ENCODE measurements at places on chromosomes 1 and 21.

DNA sequence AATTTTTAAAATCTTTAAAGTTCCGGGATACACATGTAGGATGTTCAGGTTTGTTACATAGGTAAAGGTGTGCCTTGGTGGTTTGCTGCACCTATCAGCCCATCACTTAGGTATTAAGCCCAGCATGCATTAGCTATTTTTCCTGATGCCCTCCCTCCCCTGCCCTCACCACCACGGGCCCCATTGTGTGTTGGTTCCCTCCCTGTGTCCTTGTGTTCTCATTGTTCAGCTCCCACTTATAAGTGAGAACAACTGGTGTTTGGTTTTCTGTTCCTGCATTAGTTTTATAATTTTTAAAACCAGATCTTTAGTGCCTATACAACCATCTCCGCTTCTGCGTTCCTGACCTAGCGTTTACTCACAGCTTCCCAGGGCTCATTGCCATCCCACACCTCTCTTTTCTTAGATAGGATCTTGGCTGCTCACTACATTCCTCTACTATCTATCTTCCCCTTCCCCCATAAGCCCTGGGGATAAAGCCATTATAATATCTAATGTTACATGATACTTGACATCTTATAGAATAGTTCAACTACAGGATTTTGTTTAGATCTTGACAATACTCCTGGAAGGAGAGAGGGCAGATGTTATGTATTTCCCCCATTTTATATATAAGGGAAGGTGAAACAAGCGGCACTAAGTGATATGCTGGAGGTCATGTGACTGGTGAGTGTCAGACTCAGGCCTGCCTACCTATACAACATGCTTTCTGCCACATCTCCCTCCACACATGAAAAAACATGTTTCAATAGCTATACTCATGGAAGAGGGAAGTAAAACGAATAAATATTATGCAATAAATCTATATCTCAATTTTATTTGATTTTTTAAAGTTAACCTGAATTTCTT lies 52.3 kb upstream of the DNAJC6 start:
- peak overlapping the region; percentile 40 for H3K4me3 ChIP-seq
- DNase-seq = no peak
- no peaks in the 10 kb centered on the region for H3K36me3 ChIP-seq
- H3K27ac ChIP-seq = peak overlapping the region; percentile 59
- H3K4me1 ChIP-seq = peaks cover 28% of the 10 kb centered on the region

DNA sequence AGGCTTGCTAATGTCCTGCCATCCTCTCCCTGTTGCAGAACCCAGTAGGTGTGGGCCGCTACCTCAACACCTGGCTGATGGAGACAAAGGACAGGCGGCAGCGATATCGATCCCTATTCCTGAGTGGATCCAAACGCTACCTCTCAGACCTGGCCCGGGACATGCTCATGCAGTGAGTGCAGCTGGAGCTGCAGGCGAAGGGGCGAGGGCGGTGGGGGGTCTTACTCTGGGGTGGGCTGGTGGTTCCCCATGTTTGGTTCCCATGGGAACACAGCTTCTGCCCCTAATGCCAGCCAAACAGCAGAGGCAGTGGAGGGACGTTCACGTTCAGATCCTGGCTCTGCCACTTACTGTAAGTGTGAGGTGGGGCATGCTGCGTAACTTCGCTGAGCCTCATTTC lies 15.8 kb upstream of the TTC22 start:
- H3K4me3 ChIP-seq = no peak overlapping the region
- no peak for DNase-seq
- no peaks in the 10 kb centered on the region for H3K36me3 ChIP-seq
- peaks cover 4% of the 10 kb centered on the region for H3K27me3 ChIP-seq

GRCh38 chr1:246008363-246008831 lies 498.7 kb downstream of the SMYD3 start:
- no peaks in the 10 kb centered on the region for H3K36me3 ChIP-seq
- no peak for DNase-seq
- no peaks in the 10 kb centered on the region for H3K27me3 ChIP-seq
- H3K4me1 ChIP-seq = peaks cover 23% of the 10 kb centered on the region

- H3K36me3 ChIP-seq = no peaks in the 10 kb centered on the region
- DNase-seq = no peak
- H3K4me1 ChIP-seq = no peaks in the 10 kb centered on the region
- no peaks in the 10 kb centered on the region for H3K27me3 ChIP-seq
These were observed 6.3 kb downstream of the OR14I1 start for GRCh38 chr1:248696261-248696660.

GRCh38 chr1:7463526-7463925 lies 307.6 kb upstream of the VAMP3 start:
- H3K27me3 ChIP-seq = peaks cover 6% of the 10 kb centered on the region
- H3K36me3 ChIP-seq = no peaks in the 10 kb centered on the region
- no peaks in the 10 kb centered on the region for H3K4me1 ChIP-seq
- H3K27ac ChIP-seq = no peak overlapping the region

- no peak overlapping the region for H3K4me3 ChIP-seq
- DNase-seq = no peak
- H3K27ac ChIP-seq = no peak overlapping the region
- no peaks in the 10 kb centered on the region for H3K27me3 ChIP-seq
These were observed 84.3 kb downstream of the PLPPR4 start for GRCh38 chr1:99348397-99349132.

- no peak overlapping the region for H3K27ac ChIP-seq
- H3K4me3 ChIP-seq = no peak overlapping the region
- peaks cover 19% of the 10 kb centered on the region for H3K4me1 ChIP-seq
- peaks cover 17% of the 10 kb centered on the region for H3K36me3 ChIP-seq
- no peak for DNase-seq
These were observed 27.6 kb downstream of the SNX27 start for GRCh38 chr1:151639466-151639865.

DNA sequence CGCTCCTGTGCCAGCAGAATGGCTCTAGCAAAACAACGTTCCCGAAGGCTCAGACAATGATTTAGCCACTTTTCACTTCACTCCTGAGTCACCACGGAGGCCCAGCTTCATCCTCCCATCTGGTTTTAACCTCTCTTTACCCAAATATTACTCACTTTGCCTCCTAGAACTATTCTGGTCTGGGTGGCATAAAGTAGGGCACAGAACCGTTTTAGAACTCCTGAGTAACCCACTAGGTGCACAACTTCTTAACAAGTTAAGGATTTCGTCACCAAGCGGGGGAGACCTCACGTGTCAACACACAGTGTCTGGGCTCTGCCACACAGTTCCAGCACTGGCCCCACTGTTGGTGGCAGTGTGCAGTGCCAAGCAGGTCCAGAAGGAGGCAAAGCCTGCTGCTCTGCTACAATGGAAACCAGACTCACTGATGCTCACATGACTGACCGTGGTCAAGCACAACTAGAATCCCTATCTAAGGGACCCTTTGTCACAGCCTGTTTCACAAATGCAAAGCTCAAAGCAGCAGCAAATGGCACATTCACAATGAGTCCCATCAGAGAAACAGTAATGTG lies 121.7 kb downstream of the SIPA1L2 start:
- no peaks in the 10 kb centered on the region for H3K27me3 ChIP-seq
- H3K4me3 ChIP-seq = no peak overlapping the region
- H3K27ac ChIP-seq = no peak overlapping the region
- H3K4me1 ChIP-seq = peaks cover 58% of the 10 kb centered on the region
- DNase-seq = no peak

GRCh38 chr1:65959896-65960567 lies 167.3 kb downstream of the PDE4B start:
- no peak overlapping the region for H3K4me3 ChIP-seq
- DNase-seq = no peak
- peaks cover 23% of the 10 kb centered on the region for H3K4me1 ChIP-seq
- H3K36me3 ChIP-seq = no peaks in the 10 kb centered on the region
- peak overlapping the region; percentile 72 for H3K27ac ChIP-seq
